ENCODE measurements at places on chromosomes 13 and 19. TPM values are rescaled to one million over a fixed set of nuclear protein-coding genes. Genes with fewer than 3 reads are reported as not detected.

The NXNL1 gene
- total RNA-seq, result not detected

The CYP2S1 gene
- 1.3 TPM for total RNA-seq

The NALCN gene
- total RNA-seq, result 1.2 TPM

The ZNF528 gene
- 5.8 TPM for total RNA-seq

The CEACAM20 gene
- total RNA-seq, result not detected
